ENCODE measurements at places on chromosomes 12 and 14.

DNA sequence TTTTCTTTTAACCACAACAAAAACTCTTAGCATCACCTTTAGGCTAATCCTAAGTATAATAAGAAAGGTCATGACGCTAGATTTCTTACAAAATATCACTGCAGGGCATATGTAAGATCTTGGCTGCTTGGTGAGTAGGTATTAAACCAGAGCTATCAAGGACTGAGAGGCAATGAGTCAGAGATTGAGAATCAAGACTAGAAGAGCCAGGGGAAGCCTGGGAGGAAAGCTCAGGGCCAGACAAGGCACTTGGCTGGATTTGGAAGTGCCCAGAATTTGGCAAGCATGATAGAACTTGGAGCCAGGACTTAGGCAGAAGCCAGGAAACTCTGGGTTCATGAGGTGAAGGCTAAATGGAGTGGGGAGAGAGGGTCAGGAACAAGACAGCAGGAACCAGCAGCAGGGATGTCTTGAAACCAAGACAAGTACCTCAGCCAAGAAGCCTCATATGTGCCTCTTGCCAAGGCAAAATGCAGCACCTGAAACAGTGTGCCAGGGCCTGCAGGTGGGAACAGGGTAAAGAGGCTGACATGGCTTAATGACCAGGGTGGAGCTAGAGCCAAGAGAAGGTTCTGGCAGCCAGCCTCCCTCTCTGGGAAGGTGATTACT lies 49.9 kb downstream of the PTHLH start:
- no peak for DNase-seq

- DNase-seq: no peak
These were observed 628 bp downstream of the VRTN start for GRCh38 chr14:74348735-74349463.

DNA sequence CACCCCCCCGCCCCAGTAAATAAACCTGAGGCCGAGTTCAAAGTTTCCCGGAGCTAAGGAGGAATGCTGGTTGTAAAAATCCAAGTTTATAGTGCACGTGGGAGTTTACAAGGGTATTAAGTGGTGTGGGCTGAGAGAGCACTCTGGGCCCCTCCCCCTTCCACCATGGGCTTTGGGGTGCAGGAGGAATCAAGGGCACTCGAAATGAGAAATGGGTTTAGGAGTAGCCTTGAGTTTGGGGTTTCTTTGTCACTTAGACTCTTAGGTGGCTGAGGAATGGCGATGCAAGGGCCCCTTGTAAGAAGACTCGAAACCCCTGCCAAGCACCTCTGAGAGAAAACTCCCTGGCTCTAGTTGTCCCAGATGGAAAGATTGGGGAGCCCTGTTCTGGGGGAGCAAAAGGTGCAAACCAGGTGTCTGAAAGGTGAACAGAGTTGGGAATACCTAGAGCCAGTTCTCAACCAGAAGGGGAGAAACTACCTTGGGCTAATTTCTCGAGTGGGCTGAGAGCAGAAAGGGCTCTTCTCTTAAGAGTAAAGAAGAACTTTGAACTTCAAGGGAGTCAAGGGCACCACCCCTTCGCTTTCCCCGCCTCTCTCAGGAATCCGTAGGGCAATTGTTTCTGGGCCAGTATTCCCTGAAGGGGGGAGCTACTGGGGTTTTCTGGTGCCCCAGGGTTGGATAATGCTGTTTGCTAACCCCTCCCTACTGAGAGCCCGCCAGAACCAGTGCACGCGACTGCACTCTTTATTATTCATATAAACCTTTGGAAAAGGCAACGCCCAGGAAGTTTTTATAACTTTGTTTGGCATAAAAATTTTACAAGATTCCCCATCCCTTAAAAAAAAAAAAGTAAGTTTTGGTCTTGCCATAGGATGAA lies 4.0 kb upstream of the HOTAIR start:
- no peak for DNase-seq

DNA sequence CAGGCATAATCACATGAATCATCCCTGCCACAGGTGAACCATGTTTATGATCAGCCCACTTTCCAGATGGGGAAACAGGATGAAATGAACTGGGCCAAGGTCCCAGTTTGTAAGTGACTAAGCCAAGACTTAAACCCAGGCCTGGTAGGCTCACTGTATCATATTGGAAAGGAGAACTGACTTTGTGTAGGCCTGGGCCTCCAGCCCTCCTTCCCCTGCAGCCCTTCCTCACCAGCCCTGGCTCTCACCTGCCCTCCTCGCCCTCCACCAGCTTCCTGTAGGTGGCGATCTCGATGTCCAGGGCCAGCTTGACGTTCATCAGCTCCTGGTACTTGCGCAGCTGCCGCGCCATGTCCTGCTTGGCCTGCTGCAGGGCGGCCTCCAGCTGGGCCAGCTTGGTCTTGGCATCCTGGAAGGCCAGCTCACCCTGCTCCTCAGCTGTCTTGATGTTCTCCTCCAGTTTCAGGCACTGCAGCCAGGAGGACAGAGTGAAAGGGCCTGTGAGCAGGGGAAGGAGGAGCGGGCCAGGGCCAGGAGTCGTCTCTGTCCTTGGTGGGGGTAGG lies 19.8 kb downstream of the KRT80 start:
- no peak for DNase-seq

DNA sequence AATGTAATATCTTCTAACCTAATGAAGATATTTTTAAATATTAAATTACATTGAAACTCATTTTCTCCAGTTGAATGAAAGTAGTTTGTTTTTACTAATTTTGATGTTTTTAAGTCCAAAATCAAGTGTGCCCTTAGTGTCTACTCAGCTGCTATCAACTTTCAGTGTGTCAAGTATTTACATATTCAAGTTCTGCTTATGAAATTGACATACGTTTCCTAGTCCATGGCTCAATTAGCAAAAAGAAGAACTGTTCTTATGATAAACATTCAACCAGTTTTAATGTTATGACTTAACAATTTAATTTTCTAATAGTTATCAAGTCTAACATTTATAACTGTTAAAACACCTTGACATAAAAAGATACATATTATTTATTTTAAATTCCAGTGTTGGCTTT lies 137.1 kb downstream of the DUSP6 start:
- no peak for DNase-seq

GRCh38 chr14:80585506-80585835 lies 356.1 kb downstream of the CEP128 start:
- DNase-seq: no peak

DNA sequence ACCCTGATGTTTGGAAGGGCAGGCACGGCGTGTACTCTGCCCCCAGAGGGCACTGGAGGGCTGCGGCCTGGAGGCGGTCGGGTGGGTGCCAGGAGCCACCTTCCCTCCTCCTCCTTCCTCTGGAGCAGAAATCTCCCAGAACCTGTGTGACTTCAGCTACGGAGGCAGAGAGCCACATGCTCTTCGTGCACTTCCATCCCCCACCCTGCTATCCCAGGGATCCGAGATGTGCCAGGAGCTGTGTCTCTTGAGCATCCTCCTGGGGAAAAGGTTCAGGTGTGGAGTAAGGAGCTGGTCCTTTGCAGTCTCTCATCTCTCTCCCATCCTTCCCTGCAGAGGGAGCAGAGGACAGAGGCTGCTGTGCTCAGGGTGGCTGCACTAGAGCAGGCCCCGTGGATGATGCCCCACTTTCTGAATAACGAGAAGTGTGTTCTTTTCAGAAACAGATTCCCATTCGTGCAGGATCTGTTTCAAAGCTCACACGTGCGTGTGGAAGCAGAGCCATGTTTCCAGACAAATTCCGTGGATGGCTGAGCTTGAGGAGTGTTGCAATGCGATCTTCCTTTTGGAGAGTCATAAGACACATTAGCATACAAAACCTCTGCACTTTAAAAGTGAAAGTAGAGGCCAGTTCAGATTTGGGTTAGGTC lies 162.9 kb downstream of the ADGRD1 start:
- no peak for DNase-seq

DNA sequence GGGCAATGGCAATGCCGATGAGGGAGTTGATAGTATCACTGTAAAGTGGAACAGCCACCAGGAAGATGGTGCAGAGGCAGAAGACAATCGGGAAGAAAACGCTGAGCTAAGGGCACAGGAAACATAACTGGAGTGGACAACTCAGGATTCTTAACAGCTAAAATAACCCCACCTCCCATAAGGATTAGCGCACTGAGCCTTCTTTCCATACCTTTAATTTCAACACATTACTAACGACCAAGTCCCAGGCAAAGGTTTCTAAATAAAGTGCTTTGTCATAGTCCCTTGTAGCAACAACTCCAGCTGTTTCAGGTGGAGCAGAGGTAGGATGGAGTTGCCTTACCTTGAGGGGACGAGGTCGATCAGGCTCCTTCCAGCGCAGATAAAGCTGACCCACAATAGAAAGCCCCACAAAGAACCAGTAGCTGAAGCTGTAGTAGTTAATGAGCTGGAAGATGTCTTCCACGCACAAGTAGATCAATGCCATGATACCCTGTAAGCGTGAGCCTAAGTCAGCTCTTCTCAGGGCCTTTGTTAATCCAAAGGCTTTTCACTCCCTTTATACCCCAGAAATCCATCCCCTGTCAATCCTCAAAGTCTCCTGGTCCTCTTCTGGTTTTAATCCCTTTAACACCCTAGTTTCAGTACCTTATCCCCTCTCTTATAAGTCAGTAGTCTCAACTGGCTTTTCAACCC lies 7.7 kb downstream of the OXA1L start:
- no peak for DNase-seq

- DNase-seq: no peak
These were observed 24.0 kb upstream of the ESRRB start for GRCh38 chr14:76351941-76352340.

- no peak for DNase-seq
These were observed 59.5 kb upstream of the DYRK2 start for GRCh38 chr12:67589078-67589477.

DNA sequence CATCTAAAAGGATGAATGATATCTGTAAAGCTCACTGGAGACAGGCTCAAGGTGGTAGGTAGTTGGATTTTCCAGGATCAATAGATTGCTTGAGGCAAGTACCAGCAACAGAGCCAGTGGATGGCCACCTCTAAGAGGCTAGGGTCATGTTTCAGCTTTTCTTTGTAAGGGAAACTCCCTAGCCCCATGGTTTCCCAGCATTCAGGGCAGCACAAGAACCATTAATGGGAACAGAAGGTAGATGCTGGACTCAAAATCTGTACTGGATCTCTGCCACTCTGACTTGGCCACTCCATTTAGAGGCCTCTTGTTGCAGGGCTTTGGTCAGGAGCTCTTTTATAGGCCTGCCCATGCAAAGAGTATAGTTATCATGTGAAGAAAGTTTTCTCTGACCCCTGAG lies 76.1 kb upstream of the DYRK2 start:
- no peak for DNase-seq

DNA sequence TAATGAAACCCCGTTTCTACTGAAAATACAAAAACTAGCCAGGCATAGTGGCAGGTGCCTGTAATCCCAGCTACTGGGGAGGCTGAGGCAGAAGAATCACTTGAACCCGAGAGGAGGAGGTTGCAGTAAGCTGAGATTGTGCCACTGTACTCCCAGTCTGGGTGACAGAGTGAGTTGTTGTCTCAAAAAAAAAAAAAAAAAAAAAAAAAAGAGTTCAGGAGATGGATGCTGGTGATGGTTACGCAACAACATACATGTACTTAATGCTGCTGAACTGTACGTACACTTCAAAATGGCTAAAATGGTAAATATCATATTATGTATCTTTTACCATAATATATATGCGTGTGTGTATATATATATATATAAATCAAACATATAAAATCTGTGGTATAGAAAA lies 29.0 kb downstream of the ACTN1 start:
- no peak for DNase-seq

GRCh38 chr12:86663173-86663572 lies 407.0 kb upstream of the MGAT4C start:
- DNase-seq: no peak

DNA sequence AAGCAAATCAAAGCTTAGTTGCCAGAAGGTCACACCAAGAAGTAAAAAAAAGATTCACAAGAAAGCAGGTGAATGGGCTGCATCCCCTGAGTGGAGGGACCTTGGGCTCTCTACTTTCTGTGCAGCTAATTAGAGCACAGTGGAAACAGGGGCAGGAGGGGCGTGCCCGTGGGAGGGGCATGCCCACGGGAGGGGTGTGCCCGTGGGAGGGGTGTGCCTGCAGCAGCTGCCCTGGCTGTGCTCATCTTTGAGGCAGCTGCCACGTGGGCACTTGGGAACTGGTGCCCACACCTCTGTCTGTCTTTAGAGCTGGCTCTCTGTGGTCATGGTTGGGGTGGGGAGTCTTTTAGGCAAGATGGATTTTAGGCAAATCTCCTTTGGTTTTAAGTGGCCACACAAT lies 60.0 kb downstream of the EML1 start:
- DNase-seq: no peak

GRCh38 chr14:84708865-84709264 lies 821.1 kb upstream of the FLRT2 start:
- no peak for DNase-seq

DNA sequence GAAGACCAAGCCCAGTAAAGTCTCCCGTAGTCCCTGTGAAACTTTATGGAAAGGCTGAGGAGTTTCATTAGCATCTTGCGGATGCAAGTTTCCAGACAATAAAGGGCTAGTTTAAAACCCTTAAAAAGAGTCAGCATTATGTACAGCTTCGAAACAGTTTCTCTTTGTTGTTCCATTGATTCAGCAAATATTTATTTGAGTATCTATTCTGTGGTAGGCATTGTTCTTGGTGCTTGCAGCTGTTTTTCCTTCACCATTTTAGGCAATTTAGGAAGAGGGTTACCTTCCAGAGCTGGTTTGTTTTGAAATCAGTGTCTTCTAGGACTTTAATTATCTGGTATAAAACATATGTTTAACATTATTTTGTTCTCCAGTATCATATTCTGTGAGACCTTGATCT lies 1.5 kb downstream of the SLIRP start:
- DNase-seq: no peak

DNA sequence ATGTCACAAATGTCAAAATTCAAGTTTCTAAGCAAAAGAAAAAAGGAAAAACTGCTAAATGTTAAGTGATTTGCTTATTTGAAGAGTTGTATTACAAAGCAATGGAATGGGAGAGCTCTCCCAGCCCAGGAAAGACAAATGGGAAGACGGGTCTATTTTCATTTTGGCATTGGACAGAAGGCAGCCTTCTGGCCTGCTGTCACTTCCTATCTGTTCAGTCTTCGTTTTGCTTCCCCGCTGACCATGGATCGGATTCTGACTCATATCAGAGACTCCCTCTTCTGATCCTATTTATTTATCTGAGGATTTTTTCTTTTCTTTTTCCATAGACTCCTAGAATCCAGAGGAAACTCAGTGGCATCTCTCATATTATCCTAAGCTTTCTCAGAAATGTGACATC lies 634.9 kb downstream of the DIO2 start:
- DNase-seq: no peak

DNA sequence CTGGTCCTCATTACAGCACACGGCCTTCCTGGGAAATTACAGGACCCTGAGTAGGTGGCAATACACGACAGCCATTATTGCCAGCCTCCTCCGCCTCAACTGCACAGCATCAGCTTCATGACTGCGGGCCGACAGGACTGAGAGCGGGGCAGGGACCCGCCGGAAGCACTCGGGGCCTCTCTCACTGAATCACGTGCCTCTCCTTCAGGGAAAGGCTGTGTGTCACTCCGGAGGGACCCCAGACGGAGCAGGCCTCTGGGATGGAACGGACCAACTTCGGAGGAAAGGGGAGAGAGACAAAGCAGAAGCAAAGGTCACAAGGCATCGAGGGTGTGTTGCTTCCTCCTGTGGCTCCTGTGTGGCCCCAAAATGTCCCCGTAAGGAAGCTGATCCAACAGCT lies 90.0 kb downstream of the RNF34 start:
- DNase-seq: no peak
